Activated CD4-positive, alpha-beta T cell treated with anti-CD3 and anti-CD28 coated beads, Interleukin-2, amount 50 U/mL, for 4 hours (primary cell): ENCODE measurements at places on chromosomes 6 and 20.

DNA sequence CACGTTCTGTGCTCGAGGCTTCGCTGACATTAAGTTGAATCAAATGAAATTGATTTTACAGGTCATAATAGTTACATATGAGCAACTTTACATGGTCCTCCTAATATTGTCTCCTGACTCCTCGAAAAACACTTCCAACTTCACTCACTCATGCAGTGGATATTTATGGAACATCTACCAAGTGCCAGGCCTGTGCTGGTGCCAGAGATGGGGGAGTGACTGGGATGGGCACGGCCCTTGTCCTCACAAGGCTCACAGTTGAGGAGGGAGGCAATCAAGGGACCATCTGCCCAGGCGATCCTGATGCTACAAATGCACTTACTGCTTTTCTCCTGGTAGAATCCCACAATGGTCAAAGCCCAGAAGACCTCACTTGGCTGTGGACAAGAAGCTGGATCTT is 426.4 kb downstream of the PREX1 start:
- no peak for DNase-seq

DNA sequence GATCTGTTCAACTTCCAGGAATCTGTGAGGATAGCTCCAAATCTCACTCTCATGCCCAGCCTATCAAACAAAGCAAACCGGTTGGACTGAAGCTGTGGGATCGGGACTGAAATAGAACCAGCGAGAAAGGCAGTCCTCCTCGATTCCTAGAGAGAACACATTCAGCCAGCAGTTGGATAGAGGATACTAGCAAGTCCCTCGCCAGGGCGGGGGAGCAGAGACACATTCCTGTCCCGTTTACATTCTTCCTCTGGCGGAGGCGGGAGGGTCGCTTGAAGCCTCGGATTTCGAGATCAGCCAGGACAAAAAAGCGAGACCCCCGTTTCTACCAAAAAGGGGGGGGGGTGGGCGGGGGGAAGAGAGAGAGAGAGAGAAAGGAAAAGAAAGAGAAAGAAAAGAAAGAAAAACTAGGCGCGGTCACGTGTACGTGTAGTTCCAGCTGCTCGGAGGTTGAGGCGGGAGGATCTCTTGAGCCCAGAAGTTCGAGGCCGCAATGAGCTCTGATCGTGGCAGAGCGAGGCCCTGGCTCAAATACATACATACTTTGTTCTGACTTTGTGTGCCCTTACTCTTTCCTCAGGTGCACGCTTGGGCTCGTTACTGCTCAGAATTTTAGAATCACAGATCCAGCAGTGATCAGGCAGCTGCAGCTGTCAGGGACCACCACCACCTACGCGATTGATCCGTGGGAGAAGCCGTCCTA is 19.5 kb downstream of the ZNF311 start:
- DNase-seq: no peak

DNA sequence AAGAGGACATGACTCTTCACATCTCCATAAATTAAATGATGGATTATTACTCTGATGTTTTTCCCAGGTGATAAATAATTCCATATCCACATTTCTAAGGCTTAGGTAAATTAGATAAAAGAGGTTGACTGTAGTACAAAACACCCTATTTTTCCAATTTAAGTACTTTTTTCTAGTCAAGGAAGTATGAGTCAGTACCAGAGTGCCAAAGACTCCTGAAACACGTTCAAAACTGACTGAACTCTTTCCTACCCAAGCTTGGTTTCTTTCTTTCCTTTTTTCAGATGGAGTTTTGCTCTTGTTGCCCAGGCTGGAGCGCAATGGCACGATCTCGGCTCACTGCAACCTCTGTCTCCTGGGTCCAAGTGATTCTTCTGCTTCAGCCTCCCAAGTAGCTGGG is 85.0 kb downstream of the DOK5 start:
- no peak for DNase-seq

- DNase-seq: no peak
Measured at GRCh38 chr6:84453499-84453898, 226.1 kb upstream of the CEP162 start.

DNA sequence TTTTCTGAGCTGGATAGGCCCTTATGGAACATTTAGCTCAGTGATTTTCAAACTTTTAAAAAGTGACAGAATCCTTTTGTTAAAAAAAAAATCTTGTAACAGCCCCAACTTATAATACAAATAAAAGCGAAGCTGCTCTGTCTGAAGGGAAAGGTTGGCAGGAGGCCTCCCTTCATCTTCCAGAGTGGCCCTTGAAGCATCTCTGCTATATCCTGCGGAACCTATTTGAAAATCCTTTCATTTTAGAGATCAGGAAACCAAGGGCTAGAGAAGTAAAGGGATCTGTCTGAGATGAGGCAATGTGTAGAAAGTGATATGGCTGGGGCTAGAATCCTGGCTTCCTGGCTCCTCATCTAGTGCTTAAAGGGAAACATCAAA is 107.8 kb downstream of the UBE3D start:
- no peak for DNase-seq

DNA sequence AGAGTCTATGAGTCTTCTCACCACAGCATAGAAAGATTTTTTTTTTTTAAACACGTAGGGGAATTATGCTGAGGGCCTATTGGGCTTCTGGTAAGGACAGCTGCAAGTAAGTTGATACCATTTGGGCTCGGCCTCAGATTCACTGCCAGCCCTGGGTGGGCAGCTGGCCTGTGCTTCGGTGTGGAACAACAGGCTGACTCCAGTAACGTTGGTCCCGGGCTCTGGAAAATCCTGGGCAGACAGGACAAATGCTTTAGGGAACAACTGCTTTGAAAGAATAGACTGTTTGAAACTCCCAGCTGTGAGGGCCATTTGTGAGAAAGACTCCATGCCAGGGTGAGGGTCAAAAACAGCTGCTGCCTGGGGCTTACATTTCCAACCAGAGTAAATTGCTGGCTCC is 366.5 kb downstream of the QKI start:
- DNase-seq: no peak

DNA sequence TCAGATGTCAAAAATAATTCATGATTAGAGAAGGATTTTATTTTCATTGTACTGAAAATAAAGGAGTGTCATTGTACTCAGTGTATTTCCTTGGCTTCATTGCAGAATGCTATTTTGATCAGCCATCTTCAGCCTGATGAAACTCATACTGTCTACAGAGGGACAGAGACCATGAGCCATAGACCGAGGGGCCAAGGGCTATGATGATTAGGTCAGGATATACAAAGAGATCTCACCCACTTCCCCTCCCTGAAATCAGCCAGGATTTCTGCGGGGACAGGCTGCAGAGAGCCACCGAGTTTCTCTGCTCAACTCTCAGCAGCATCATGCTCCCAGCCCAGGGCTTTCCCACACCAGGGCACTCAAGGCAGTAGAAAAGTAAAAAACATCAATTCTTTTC is 47.0 kb downstream of the ALDH8A1 start:
- DNase-seq: no peak

DNA sequence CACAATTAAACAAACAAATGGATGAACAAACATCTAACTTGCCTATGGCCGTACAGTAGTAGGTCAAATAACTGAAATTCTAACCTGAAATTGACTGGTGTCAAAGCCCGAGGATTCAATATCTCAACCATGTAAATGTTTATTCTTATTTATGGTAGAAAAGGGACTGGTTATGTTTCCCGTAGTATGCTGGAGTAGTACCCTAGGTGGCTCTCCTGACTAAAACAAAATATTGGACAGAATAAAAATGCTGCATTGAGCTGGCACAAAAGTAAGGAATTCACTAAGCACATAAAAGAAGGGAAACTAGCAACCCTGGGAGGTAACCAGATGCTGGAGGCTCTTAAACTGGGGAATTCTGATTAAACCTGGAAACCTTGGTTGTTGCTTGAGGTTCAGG is 117.1 kb upstream of the PREP start:
- DNase-seq: no peak

DNA sequence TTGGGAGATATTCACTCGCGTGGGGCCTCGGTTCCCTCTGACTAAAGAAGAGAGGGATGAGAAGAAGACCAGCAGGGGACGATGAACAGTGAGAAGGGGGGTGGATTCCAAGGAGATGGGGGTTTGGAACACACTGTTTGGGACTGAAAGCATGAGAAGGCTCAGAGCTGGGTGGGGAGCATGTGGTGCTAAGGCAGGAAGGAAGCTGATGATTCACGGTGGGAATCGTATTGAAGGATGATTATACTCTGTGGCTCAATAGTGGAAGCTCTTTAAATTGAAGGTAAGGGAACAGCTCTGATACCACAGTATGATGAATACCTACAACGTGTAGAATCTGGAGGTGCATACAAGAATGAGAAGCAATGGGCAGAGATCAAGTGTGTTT is 117.5 kb upstream of the KCNK16 start:
- no peak for DNase-seq

DNA sequence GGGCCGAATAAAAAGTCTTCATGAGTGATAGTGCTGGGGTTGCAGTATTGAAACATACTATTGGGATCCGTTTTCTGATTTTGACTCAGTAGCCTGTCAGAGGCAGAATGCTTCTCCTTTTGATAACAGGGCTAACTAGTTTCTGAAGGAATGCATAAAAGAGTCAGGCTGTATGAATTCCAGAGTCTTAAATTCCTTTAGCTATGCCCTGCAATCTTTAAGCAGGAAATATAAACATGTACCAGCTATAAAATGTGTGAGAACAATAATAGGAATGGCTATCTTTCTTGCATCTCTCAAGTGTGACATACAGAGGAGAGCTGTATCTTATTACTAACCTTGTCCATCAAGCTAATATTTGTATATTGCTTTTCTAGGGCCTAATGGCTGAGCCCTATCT is 917.1 kb downstream of the KIF16B start:
- no peak for DNase-seq

GRCh38 chr20:46883892-46884291 is 10.8 kb upstream of the EYA2 start:
- no peak for DNase-seq

DNA sequence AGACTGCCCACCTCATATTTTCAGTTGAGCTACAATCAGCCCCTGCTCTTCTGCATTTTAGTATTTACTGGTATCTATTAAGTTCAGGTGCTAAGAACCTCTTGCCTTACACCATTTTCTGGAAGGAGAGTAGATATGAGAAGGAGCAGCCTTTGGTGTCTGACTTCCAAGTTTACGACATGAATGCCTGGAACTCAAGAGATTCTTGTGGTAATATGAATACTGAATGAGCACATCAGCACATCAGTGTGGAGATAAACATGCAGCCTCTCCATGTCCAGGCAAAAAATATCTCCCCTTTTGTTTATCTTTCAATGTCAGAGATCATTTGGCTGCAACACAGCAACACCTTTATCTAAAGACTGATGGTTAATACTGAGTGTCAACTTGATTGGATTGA is 65.8 kb upstream of the THEMIS start:
- no peak for DNase-seq

DNA sequence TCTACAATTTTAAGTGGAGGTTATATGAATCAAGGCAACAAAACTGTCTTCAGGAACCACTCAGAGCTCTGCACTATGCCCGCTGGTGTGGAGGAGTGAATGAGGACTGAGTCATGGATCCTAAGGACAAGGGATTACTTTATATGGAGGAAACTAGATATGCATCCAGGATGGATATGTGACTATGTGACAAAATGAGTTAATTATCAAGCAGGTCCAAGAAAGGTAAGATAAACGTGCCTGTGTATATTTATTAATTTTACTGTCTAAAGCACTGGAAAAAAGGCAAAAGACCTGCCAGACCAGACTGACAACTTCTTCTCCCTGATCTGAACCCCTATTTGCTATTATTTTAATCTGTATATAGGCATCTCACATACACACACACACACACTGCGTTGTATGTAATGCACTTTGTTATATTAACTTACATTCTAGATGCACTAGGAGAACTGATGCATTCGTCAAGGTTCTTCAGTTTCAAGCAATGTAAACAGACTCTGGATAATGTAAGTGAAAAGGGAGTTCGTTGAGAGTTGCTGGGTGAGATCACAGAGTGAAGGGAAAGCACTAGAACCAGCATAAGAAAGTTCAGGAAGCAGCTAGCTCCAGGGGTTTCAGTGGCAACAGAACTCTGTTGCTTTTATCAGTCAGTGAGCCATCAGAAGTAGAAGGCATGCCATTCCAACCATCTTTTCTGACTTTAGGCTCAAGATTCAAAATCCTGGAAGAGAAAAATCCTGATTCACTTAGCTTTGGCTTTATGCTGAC is 26.4 kb upstream of the ADGRG6 start:
- no peak for DNase-seq

DNA sequence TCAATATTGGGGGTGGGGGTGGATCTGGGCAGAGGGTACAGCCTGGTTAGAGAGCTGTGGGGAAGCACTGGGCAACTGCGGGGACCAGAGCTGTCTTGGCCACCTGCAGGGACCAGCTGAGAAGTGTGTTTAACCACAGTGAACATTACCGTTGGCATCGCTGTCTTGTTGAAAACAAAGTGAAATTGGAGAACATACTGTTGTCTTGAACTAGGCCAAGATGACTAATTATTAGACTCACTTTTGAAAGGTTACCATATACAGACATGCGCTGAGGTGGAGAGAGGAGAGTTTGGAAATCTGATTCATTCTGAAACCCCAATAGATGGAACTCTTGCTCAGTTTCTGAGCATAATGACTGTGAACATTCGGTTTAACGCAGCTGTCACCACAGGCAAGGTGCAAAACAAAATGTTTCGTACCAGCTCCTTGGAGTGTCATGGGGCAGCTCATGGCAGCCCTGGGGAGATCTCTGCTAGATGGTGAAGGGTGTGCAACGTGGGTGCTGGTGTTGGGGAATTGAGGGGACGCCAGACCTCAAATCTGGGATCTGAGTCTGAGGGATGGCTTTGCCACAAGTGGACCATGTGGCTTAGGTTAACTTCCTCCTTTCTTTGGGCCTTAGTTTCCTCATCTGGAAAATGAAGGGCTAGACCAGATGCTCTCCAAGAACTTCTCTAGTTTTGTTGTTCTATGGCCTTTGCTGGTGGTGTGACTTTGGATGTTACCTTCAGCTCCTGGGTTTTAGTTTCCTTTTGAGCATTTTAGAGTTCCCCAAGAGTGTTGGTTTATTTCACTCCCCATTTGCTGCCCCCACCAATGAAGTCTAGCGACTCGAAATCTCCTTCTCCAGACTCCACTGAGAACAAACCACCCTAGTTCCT is 24.6 kb upstream of the GTSF1L start:
- DNase-seq: peak; percentile 16

DNA sequence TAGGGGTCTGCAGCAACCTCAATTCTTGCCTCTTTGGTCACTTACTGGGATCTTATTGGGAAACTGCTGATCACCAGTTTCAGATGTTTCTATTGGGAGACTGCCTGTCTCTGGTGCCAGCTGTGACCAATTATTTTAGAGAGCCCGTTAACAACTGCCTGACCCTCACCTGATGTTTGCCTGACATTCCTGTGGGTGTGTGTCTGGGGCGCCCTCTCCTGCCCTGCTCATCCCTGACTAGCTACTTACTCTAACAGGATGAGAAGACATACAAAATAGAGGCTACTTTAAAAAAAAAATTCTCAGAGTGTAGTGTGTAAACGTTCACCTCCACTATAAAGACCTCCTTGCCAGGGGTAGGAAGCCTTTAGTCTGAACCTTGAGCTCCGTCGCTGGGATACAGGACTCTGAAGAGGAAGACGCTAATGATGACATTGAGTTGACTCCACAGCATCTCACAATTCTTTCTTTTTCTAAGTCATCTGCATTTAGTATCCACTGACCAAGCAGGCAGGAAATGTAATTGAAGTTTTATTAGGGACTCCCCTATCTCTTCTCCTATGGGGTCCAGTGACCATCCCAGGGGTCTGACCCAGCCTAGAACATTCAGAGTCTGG is 54.6 kb upstream of the DDR1 start:
- no peak for DNase-seq
